ENCODE measurements at places on chromosomes 5 and 9. TPM values are rescaled to one million over a fixed set of nuclear protein-coding genes. Genes with fewer than 3 reads are reported as not detected.

The EQTN gene
- total RNA-seq, result not detected

The UBQLN1 gene
- total RNA-seq, result 117 TPM

The SLC36A2 gene
- not detected for total RNA-seq

The CCDC180 gene
- total RNA-seq, result 0.57 TPM

The PCDHGA5 gene
- total RNA-seq, result 0.18 TPM

The CBY3 gene
- total RNA-seq, result not detected

The SLC36A3 gene
- not detected for total RNA-seq

The SLC6A18 gene
- not detected for total RNA-seq

The ANXA2R gene
- 3.0 TPM for total RNA-seq

The ENTPD2 gene
- total RNA-seq, result 0.91 TPM

The PDCD1LG2 gene
- 0.24 TPM for total RNA-seq

The ANP32B gene
- total RNA-seq, result 327 TPM

The ADGRD2 gene
- total RNA-seq, result not detected

The TSSK1B gene
- total RNA-seq, result not detected

The SPINK1 gene
- total RNA-seq, result not detected

The ZNF883 gene
- total RNA-seq, result 1.1 TPM

The DRD1 gene
- 0.51 TPM for total RNA-seq

The ECPAS gene
- 52.0 TPM for total RNA-seq

The GDF9 gene
- total RNA-seq, result 0.09 TPM

The PALM2AKAP2 gene
- total RNA-seq, result 0.49 TPM

The TRMO gene
- 11.7 TPM for total RNA-seq

The EXD3 gene
- 5.4 TPM for total RNA-seq

The FAM240B gene
- total RNA-seq, result not detected

The B4GALT7 gene
- total RNA-seq, result 20.9 TPM

The C9orf153 gene
- not detected for total RNA-seq

The IL13 gene
- not detected for total RNA-seq

The NOXA1 gene
- 1.7 TPM for total RNA-seq

The GARIN3 gene
- total RNA-seq, result not detected

The AK8 gene
- total RNA-seq, result 0.90 TPM

The MYMK gene
- not detected for total RNA-seq

The TTC16 gene
- not detected for total RNA-seq

The AJM1 gene
- 4.0 TPM for total RNA-seq

The ACSL6 gene
- total RNA-seq, result not detected

The ARHGEF37 gene
- total RNA-seq, result 0.83 TPM

The RLN2 gene
- 0.24 TPM for total RNA-seq

The KCNMB1 gene
- not detected for total RNA-seq
